Stimulated activated CD4-positive, alpha-beta T cell treated with anti-CD3 and anti-CD28 coated beads, Interleukin-1b, Interleukin-23, amount 100 ng/mL, for 1 hour (primary cell): ENCODE measurements at places on chromosomes 3 and 15.

- DNase-seq = no peak
These were observed 44.0 kb downstream of the ANP32A start for GRCh38 chr15:68776477-68777270.

GRCh38 chr15:73683777-73684580 lies at the start of gene CD276:
Gene CD276, plus strand, starts transcription at chr15:73684383. Its CDS starts 15,257 bp downstream, at chr15:73699640.
- DNase-seq = no peak

DNA sequence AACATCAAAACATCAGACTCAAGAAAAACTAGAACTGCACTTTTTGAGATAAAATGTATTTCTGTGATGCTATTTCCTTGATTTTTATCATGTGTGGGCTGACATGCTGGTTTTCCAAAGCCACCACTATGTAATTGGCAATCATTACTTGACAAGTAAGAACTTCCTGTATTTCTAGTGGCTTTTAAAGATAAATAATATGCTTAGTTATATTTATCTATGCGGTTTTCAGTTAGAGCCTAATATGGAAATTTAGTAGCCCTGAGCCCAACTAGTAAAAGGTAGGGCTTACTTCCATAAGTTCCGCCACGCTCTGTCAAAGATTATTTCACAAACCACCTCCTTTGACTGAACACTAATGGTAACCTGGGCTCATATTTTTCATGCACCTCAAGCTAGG lies 91.6 kb downstream of the PPARG start:
- DNase-seq = no peak

DNA sequence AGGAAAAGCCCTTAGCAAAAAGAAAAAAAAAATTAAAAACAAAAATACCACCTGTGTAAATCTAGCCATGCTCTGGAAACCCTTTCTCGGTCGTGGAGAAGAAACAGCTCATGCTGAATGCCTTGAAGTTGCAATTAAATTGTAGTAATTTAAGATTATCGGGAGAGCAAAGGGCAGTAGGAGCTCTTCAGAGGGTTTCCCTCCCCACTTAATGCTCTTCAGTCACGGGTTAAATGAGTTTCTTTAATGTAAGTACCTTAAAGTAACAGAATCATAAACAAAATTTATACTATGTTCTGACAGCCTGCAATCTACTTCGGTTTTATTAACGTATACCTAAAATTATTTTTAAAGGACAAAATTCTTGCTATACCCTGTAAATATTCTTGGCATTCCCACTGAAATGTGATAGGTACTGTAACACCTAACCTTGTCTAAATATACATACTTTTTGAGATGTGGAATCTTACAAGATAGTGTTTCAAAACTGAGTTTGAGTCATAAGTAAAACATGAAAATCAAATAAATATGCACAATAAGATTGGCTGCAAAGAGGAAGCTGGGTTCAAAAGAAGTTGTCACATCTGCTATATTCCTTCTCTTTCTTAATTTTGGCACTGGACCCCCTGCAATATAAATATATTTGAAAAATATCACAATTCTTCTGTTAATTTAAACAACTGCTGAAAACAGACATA lies 5.3 kb downstream of the FOXP1 start:
- DNase-seq = no peak

- no peak for DNase-seq
These were observed 21.6 kb downstream of the P3H2 start for GRCh38 chr3:190099099-190099498.

- no peak for DNase-seq
These were observed 17.6 kb upstream of the PLA2G4E start for GRCh38 chr15:42038401-42038800.

- no peak for DNase-seq
These were observed 75.4 kb downstream of the ADCY5 start for GRCh38 chr3:123373474-123373987.

DNA sequence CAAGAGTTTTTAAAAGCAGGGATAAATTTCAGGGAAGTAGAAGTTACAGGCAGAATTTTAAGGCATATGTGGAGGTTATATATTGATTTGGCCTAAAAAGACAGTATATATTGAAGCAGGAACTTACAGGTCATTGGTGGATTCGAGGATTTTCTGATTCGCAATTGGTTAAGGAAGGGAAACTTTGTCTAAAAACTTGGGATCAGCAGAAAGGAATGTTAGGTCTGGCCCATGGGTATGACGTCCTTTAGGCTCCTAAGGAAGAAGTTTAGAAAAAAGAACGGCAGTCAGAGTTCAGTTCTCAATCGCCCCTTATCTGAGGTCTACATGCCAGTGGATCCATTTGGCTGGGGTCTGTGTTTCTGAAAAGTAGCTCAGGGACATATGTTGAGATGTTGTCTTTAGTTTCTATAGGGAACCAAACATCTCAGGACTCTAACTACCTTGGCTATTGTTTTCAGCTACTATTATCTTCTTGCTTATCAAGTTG lies 33.2 kb upstream of the ACP3 start:
- DNase-seq = no peak

GRCh38 chr3:188863999-188864406 lies 307.8 kb upstream of the TPRG1 start:
- no peak for DNase-seq

DNA sequence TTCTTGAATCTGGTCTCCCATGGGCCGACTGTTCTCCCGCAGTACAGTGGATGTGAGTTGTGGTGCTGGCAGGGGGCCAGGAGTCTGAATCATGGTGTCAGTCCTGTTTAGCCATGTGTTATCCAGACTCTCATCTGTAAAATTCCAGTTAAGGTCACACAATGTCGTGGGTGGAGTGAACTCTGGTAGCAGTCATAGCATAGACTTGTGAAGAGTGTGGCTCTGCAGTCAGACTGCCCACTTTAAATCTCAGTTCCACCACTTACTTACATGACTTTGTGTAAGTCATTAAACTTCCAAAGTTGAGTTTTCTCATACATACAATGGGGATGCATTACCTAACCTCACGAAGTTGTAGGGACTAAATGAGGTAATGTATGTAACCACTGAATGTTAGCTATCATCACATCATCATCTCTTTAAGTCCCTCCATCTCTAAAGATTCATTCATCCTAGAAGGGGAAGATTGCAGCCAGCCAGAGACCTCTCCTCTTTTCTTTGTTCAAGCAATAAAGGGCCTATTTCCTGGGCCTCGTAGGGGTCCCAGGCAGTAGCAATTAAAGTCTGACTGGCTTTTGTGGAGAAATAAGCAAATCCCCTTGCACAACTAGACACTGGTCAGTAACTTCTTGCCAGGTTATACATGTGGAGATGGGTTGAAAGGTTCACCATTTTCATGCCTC lies 93.9 kb downstream of the PCCB start:
- no peak for DNase-seq

DNA sequence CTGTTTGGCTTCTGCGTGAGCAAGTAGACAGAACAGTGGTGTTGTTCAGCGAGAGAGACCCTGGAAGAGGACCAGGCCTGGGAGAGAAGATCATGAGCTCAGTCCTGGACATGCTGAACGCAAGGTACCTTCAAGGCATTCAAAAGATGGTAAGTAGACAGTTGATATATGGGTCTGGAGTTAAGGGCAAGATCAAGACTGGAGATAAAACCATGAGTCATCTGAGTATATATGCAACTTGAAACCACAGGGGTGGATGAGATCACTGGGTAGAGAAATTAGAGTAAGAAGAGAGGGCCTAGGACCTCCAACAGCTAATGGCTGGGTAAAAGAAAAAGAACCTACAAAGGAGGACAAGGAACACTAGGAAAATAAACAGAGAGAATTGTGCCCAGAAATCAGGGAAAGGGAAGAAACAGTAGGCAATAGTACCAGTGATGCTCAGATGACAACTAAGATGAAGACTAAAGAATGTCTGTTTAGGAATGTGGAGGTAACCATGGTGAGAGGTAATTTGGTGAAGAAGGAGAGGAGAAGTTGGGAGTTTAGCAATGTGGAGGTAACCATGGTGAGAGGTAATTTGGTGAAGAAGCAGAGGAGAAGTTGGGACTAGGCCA lies 343.2 kb upstream of the ADAMTS9 start:
- DNase-seq = no peak

DNA sequence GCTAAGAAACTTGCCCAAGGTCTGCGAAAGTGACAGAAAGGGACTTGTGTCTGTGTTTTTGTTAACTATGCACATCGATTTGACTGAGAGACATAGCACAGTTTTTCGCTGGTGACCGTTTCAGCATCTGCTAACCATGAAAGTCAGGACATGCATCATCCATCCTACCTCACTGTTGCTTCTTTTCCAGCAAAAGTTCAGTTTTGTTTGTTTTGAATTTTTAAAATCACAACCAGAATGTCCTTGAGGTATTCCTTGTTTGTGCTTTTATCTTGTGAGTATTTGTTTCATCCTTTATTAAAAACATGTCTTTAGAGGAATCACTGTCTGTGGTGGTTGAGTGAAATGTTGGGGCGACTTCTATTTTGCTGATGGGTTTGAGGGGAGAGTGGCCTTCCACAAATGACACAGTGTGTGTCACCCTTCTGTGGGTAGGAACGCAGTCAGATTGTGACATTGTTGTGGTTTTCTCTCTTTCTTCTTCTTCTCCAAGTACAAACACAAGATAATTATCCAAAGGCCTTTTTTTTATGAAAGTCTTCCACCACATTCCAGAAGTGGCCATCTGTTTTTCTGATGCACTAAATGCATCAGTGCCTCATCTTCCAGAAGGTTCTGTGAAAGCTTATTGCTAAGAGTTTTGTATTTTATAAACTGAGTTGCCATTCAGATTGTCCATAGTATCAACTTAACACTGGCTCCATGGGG lies 214.4 kb upstream of the NR2E3 start:
- no peak for DNase-seq

DNA sequence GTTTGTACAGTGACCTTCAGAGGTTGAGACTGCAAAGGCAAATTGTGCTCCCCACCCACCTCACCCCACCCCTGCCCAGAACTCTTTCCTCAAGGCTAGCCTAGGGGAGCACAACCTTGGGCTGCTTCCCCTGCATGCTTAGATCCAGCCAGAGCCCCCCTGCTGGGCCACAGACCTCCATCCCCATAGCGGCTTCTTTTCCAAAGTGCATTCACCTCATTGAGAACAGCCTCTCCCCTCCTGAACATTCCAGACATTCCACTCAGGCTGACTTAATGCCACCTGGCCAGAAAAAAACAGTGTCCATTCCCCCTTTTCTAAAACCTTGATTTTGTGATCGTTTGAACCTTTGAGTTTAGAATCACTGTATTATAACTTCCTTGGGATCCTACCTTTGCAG lies 124.4 kb upstream of the TOPAZ1 start:
- no peak for DNase-seq

GRCh38 chr3:127027811-127028548 lies 45.1 kb downstream of the PLXNA1 start:
- no peak for DNase-seq

GRCh38 chr3:25820366-25820765 lies 30.5 kb downstream of the OXSM start:
- no peak for DNase-seq

DNA sequence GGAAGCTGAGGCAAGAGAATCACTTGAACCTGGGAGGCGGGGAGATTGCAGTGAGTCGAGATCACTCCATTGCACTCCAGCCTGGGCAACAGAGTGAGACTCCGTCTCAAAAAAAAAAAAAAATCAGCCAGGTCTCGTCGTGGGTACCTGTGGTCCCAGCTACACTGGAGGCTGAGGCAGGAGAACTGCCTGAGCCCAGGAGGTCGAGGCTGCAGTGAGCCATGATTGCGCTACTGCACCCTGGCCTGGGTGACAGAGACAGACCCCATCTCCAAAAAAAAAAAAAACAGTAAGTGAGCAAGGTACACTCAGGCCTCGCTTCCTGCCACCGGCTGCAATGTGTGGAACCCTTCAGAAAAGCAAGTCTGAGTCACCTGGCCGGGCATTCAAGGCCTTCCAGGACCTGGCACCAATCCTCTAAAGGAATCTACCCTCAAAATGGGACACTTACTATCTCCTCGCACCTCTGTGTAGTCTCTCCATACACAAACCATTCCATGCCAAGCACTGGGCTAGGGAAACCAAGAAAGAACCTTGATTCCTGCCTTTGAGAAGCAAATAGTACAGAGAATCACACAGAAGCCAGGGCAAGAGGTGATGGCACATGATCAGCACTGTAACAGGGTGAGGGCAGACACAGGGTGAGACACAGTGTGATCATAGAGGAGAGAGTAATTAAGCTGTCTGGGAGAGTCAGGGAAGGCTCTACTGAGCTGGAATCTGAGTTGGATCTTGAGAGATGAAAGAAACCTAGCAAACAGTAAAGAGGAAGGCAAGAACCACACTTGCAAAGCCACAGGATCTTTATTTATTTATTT lies 9.7 kb downstream of the SCAMP2 start:
- DNase-seq = no peak

- no peak for DNase-seq
These were observed 7.9 kb upstream of the OR4F6 start for GRCh38 chr15:101795455-101795854.

GRCh38 chr3:83460052-83460451 lies 1498.7 kb upstream of the CADM2 start:
- DNase-seq = no peak

DNA sequence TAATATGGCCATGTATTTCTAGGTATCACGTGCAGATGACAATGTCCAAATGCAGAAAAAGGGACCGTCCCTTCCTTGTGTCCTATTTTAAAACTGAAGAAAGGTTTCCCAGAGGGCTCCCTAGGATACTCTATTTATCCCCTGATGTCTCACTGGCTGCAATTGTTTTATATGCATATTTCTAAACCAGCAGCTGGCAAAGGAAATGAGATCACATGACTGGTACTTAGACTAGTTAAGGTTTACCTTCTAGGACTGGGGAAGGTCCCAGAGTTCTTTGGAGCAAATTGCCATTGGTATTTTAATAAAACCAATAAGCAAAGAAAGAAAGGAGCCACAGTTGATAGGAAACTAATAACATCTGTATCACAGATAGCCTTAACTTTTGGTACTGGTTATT lies 29.5 kb downstream of the GTF2E1 start:
- DNase-seq = no peak

DNA sequence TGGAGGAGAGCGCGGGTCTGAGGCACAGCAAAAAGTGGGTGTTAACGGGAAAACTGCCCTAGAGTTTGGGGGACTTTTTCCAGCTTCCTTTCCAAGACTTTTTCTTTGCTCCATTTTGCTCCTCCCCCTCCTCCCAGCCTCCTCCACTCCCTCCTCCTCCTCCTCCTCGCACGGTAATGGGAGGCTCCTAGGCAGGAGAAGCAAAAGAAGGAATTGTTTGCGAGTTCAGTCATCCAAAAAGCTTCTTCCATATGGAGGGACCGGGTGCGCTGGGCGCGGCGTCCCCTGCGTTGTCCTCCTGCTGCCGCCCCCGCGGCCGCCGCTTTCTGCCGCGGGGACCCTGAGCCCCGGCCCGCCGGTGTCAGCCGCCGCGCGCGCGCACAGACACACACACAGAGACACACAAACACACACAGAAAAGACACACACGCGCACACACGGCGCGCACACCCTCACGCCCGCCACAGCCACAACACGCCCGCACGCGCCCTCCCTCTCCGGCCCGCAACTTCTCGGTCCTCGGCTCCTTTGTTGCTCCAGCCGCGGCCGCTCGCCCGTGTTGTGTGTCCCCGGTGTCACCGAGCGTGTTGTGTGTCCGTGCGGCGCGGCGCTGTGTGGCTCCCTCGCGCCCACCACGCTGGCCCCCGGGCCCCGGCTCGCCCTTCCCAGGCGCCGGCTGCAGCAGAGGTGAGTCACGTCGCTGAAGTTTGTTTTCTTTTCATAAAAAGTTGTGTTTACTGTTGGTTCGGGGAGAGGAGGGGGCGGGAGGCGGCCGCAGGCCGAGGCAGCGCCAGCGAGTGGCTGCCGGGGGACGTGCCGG lies at the start of gene BOC:
TSS of gene BOC (plus strand) at position 228 of the 820 bp plus-strand sequence. CDS start 38,246 bp downstream, outside the sequence.
- DNase-seq = no peak

GRCh38 chr3:71067977-71068654 lies 515.4 kb downstream of the FOXP1 start:
- DNase-seq = no peak

GRCh38 chr3:25144430-25144829 lies 283.6 kb upstream of the RARB start:
- DNase-seq = no peak

GRCh38 chr3:141941093-141941492 lies 64.7 kb downstream of the ATP1B3 start:
- no peak for DNase-seq
